ENCODE measurements at places on chromosomes 12 and 14. TPM values are rescaled to one million over a fixed set of nuclear protein-coding genes. Genes with fewer than 3 reads are reported as not detected.

FAM90A1 gene
- total RNA-seq: not detected

- peak; percentile 41 for DNase-seq
These were observed 3.2 kb upstream of the MGST1 start for GRCh38 chr12:16344269-16344668.

PTPRQ gene
- total RNA-seq: not detected

CLEC4C gene
- total RNA-seq: not detected

GRCh38 chr12:62106547-62107185 lies 153.5 kb upstream of the USP15 start:
- no peak for DNase-seq
